Left lung (tissue), 14 donors: ENCODE measurements at places on chromosomes 7 and 10. TPM values are rescaled to one million over a fixed set of nuclear protein-coding genes. Genes with fewer than 3 reads are reported as not detected.

Gene MYH16
- polyA plus RNA-seq: 0.28 TPM

Gene ATOH7
- polyA plus RNA-seq: 0.14 TPM

Gene TEX47
- polyA plus RNA-seq: not detected

Gene VIPR2
- 0.34 TPM for polyA plus RNA-seq

Gene LEP
- 0.10 TPM for polyA plus RNA-seq

Gene PRKCQ
- 7.3 TPM for polyA plus RNA-seq

Gene SSC4D
- 1.7 TPM for polyA plus RNA-seq

Gene MSMB
- polyA plus RNA-seq: not detected

Gene ENKUR
- polyA plus RNA-seq: 9.7 TPM

Gene TRIM50
- polyA plus RNA-seq: 0.30 TPM

Gene TLX1
- polyA plus RNA-seq: not detected

Gene ANKRD61
- polyA plus RNA-seq: 4.5 TPM

Gene WDR11
- 89.7 TPM for polyA plus RNA-seq

Gene BBIP1
- polyA plus RNA-seq: 52.3 TPM

Gene TUBAL3
- polyA plus RNA-seq: not detected

Gene HSPA14
- polyA plus RNA-seq: 22.5 TPM

Gene NRP1
- 203 TPM for polyA plus RNA-seq

Gene H2BK1
- not detected for polyA plus RNA-seq

Gene PDGFA
- polyA plus RNA-seq: 34.0 TPM

Gene DPP6
- 0.72 TPM for polyA plus RNA-seq

Gene ADARB2
- 0.41 TPM for polyA plus RNA-seq

Gene CALML3
- 0.43 TPM for polyA plus RNA-seq

Gene CASP2
- polyA plus RNA-seq: 54.6 TPM

Gene ADAM22
- 25.3 TPM for polyA plus RNA-seq

Gene SFRP4
- 1.4 TPM for polyA plus RNA-seq

Gene SHH
- 24.7 TPM for polyA plus RNA-seq

Gene CRTAC1
- 2.6 TPM for polyA plus RNA-seq

Gene GBX1
- polyA plus RNA-seq: not detected

Gene NUTM2B
- 2.5 TPM for polyA plus RNA-seq

Gene SPDYE9
- polyA plus RNA-seq: 0.67 TPM

Gene KCP
- 9.8 TPM for polyA plus RNA-seq

Gene PPP1R3C
- 237 TPM for polyA plus RNA-seq

Gene IFIT1B
- 0.20 TPM for polyA plus RNA-seq

Gene TRIM74
- 1.4 TPM for polyA plus RNA-seq

Gene FAM131B
- 1.4 TPM for polyA plus RNA-seq

Gene ZNF727
- polyA plus RNA-seq: 1.3 TPM

Gene ZNF853
- 15.5 TPM for polyA plus RNA-seq

Gene IQUB
- 3.6 TPM for polyA plus RNA-seq

Gene DNAH11
- polyA plus RNA-seq: 3.8 TPM

Gene CFAP46
- 2.5 TPM for polyA plus RNA-seq

Gene NKX6-2
- 4.5 TPM for polyA plus RNA-seq

Gene AMZ1
- 0.57 TPM for polyA plus RNA-seq

Gene APBB1IP
- polyA plus RNA-seq: 2.4 TPM

Gene GDF2
- 0.22 TPM for polyA plus RNA-seq

Gene HMX3
- not detected for polyA plus RNA-seq

Gene TAF3
- polyA plus RNA-seq: 9.1 TPM

Gene DTX2
- 10.9 TPM for polyA plus RNA-seq

Gene FXYD4
- polyA plus RNA-seq: not detected

Gene BLNK
- 14.6 TPM for polyA plus RNA-seq

Gene ZNF804B
- 0.05 TPM for polyA plus RNA-seq

Gene AKR1D1
- 0.17 TPM for polyA plus RNA-seq

Gene LDB3
- 1.3 TPM for polyA plus RNA-seq

Gene UCMA
- polyA plus RNA-seq: 0.47 TPM

Gene ZNF655
- 95.5 TPM for polyA plus RNA-seq

Gene HOXA9
- 1.4 TPM for polyA plus RNA-seq

Gene ZNF25
- polyA plus RNA-seq: 15.7 TPM

Gene DRGX
- not detected for polyA plus RNA-seq
